ENCODE measurements at places on chromosomes 1 and 21.

GRCh38 chr1:43123031-43123430, 49.1 kb downstream of the EBNA1BP2 start:
- no peaks in the 10 kb centered on the region for H3K36me3 ChIP-seq
- H3K4me3 ChIP-seq = no peak overlapping the region
- H3K27ac ChIP-seq = no peak overlapping the region
- H3K4me1 ChIP-seq = no peaks in the 10 kb centered on the region
- peaks cover 59% of the 10 kb centered on the region for H3K27me3 ChIP-seq

DNA sequence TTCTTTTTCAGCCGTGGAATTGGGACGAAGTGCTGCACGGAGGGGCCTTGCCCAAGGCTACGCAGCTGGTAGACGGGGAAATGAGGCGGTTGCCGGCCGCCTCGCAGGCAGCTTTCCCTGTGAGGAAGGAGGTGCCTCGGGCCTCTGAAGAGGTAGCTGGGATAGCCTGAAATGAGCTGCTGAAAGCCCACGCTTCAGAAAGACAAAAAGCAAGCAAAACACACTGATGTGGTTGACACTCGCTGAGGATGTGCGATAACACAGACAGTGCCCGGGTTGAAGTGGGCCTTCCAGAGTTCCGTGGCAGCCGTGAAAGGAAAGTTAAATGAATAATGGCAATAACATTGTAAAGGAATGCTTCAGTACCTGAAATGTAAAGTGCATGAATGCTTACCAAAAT, 47.2 kb downstream of the S1PR1 start:
- no peaks in the 10 kb centered on the region for H3K27me3 ChIP-seq
- H3K36me3 ChIP-seq = peaks cover 10% of the 10 kb centered on the region
- DNase-seq = peak; percentile 42
- peaks cover 88% of the 10 kb centered on the region for H3K4me1 ChIP-seq
- H3K4me3 ChIP-seq = peak overlapping the region; percentile 67

- DNase-seq = no peak
- H3K27ac ChIP-seq = no peak overlapping the region
Observed at GRCh38 chr1:209651138-209651587, 1.1 kb downstream of the LAMB3 start.

DNA sequence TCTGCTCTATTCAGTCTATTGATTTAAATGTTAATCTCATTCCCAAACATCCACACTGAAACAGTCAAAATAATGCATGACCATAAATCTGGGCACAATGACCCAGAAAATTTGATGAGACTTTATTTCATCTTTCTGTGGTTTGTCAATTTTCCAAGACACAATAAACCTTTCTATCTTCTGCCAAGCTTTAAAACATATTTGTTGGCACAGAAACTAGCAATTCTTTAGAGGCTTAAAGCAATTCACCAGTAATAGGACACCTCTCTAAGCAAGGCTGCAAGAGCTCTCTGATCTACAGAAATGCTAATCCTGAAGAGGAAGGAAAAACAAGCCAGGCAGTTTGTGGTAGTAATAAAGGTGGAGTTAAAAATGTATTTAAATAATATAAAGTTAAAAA, 113.7 kb downstream of the FCRL5 start:
- H3K4me3 ChIP-seq = no peak overlapping the region
- no peaks in the 10 kb centered on the region for H3K36me3 ChIP-seq
- no peak for DNase-seq
- H3K4me1 ChIP-seq = no peaks in the 10 kb centered on the region
- peaks cover 19% of the 10 kb centered on the region for H3K27me3 ChIP-seq
- H3K27ac ChIP-seq = no peak overlapping the region

DNA sequence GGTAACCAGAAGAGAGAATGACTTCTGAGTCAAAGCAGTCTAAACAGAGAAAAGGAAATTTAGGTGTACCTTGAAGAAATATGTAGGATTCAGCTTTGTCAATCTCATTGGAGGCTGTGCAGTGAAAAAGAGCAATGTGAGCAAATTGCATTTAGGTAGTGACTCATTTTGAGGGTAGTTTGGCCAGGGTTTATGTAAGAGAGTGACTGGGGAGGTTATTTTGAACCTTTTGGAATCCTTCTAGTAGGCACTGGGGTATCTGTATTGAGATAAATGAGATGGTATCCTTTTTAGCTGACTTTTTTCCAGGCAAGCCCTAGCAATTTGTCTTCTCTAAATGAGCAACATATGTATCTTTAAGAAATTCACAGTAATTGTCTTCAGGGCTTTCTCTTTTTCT, 95.9 kb downstream of the DISP1 start:
- H3K27me3 ChIP-seq = no peaks in the 10 kb centered on the region
- H3K4me1 ChIP-seq = no peaks in the 10 kb centered on the region
- no peak for DNase-seq
- no peaks in the 10 kb centered on the region for H3K36me3 ChIP-seq

- H3K27me3 ChIP-seq = no peaks in the 10 kb centered on the region
- H3K4me3 ChIP-seq = no peak overlapping the region
- no peak for DNase-seq
- no peaks in the 10 kb centered on the region for H3K4me1 ChIP-seq
Observed at GRCh38 chr1:78464449-78464891, 26.3 kb upstream of the PTGFR start.

GRCh38 chr1:20699558-20699957, 18.2 kb downstream of the KIF17 start:
- H3K27me3 ChIP-seq = no peaks in the 10 kb centered on the region
- no peak for DNase-seq
- no peak overlapping the region for H3K4me3 ChIP-seq
- peaks cover 9% of the 10 kb centered on the region for H3K4me1 ChIP-seq
- H3K27ac ChIP-seq = no peak overlapping the region

DNA sequence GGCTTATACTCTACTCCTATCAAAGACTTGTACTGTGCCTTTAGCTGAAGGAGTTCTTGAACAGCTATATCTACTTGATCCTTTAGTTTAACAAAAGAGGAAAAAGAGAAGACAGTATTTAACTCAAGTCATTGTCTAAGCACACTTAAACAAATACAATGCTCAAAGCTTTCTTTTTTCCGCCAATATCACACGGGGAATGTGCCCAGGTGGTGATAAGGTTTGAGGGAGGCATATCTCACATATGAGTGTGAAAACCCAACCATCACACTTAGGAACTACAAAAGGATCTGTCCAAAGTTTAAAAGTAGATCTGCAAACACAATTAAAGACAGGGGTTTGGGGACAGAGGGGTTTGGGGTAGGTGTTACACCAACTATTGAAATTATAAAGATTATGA, 59.0 kb upstream of the SLC30A10 start:
- no peaks in the 10 kb centered on the region for H3K27me3 ChIP-seq
- H3K36me3 ChIP-seq = peaks cover 49% of the 10 kb centered on the region
- no peak overlapping the region for H3K4me3 ChIP-seq

- H3K27me3 ChIP-seq = no peaks in the 10 kb centered on the region
- no peak overlapping the region for H3K4me3 ChIP-seq
- no peak for DNase-seq
- H3K36me3 ChIP-seq = no peaks in the 10 kb centered on the region
- H3K4me1 ChIP-seq = no peaks in the 10 kb centered on the region
Observed at GRCh38 chr1:245842106-245842505, 665.0 kb downstream of the SMYD3 start.

DNA sequence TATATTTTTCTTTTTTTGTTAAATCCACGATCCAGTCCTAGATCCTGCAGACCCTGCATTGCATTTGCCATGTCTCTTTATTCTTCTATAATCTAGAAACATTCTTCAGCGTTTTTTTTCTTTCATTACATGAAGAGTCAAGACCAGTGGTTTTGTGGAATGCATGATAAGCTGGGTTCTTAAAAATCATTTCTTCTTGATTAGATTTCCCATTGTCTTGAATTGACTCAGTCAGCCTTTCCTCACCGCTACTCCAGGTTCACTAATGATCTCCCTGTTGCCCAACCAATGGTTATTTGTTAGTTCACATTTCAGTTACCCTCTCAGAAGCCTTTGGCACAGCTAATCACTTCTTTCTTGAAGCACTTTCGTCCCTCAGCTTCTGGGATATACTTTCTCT, 25.2 kb downstream of the CHD1L start:
- H3K36me3 ChIP-seq = peaks cover 46% of the 10 kb centered on the region
- H3K4me3 ChIP-seq = no peak overlapping the region
- no peaks in the 10 kb centered on the region for H3K4me1 ChIP-seq
- DNase-seq = no peak

- DNase-seq = no peak
- no peaks in the 10 kb centered on the region for H3K4me1 ChIP-seq
- no peaks in the 10 kb centered on the region for H3K36me3 ChIP-seq
Observed at GRCh38 chr1:87176087-87176486, 152.6 kb upstream of the LMO4 start.

DNA sequence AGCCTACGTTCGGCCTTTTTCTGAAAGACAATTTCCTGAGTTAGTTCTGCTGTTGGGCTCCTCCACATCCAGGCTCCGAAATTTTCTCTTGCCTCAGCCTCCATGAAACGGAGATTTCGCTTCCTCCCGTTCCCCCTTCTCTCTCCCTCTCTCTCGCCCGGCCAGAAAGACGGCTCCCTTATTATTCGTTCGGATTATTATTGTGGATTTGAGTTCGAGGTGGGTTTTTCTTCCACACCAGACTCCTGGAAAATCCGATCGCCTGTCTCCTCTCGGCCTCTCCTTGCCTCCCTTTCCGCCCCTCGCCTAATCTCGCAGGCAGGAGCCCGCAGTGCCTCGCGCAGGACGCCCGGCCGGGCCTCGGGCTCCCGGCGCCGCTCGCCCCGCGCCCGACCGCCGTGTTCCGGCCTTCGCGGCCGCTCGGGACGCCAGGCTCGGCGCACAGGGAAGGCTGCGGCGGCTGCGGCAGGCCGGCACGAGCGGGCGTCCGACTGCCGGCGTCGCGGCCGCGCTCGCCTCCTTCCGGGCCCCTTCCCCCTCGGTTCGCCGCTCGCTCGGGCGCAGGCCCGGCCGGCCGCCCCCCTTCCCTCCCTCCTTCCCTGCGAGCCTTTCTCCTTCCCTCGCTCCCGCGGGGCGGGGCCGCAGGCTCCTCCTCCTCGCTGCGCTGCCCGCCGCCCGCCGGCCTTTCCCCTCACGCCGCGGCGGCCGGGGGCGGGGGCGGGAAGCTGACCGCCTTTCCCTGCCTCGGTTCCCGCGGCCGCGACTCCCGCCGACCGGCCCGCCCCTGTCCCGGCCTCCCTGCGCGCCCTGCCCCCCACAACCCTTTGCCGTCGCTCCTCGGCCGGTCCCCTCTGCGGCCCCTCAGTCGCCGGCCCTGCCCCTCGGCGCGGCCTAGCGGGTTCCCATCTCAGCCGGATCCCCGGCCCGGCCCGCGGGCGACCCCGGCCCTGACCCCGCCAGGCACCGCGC, at the start of gene ARHGEF11:
Gene ARHGEF11 (minus strand): TSS at position 493 of the 969 bp plus-strand sequence. CDS start 1,412 bp downstream, outside the sequence.
- DNase-seq = no peak
- H3K36me3 ChIP-seq = no peaks in the 10 kb centered on the region
- H3K27me3 ChIP-seq = peaks cover 82% of the 10 kb centered on the region
- peaks cover 7% of the 10 kb centered on the region for H3K4me1 ChIP-seq
- no peak within 1 kb of the TSS for H3K27ac ChIP-seq

- no peak overlapping the region for H3K27ac ChIP-seq
- no peak for DNase-seq
- no peaks in the 10 kb centered on the region for H3K4me1 ChIP-seq
- H3K4me3 ChIP-seq = no peak overlapping the region
Observed at GRCh38 chr1:164937291-164937690, 378.3 kb downstream of the PBX1 start.

DNA sequence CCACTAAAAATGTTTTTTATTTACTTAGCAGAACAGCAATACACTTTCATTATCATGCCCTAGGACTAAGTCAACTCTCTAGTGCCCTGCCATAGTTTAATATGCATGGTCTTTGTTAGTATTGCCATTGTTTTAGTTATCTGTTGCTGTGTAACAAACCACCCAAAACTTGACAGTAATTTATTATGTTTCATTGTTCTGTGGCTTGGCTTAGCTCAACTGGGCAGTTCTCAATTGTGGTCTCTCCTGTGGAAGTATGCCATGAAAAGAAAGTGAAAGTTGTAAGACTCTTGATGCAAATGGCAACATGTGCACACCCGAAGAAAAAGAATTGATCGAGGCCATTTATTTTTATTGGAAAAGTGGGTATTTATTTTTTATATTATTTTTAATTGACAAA, 206.3 kb upstream of the KCTD3 start:
- H3K4me3 ChIP-seq = no peak overlapping the region
- no peak overlapping the region for H3K27ac ChIP-seq
- H3K4me1 ChIP-seq = no peaks in the 10 kb centered on the region

DNA sequence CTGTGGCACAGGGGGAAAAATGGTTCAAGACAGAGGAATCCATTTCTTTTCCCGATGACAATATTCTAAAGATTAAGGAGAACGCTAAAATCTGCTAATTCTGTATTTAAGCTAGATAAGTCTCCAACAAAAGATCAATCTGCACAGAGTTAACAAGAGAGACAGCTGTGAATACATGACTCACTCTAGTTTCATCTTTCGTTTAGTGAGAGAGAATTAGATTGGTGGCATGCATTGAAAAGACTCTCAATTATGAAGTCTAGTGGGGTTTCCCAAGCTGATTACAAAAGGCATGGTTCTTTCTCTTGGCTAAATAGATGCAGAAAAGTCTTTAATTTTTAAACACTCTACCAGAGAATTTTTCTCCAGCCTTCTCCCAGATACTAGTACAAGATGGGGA, 34.4 kb downstream of the CAPN9 start:
- H3K36me3 ChIP-seq = no peaks in the 10 kb centered on the region
- H3K27me3 ChIP-seq = no peaks in the 10 kb centered on the region
- no peak overlapping the region for H3K4me3 ChIP-seq
- DNase-seq = no peak
- no peak overlapping the region for H3K27ac ChIP-seq

DNA sequence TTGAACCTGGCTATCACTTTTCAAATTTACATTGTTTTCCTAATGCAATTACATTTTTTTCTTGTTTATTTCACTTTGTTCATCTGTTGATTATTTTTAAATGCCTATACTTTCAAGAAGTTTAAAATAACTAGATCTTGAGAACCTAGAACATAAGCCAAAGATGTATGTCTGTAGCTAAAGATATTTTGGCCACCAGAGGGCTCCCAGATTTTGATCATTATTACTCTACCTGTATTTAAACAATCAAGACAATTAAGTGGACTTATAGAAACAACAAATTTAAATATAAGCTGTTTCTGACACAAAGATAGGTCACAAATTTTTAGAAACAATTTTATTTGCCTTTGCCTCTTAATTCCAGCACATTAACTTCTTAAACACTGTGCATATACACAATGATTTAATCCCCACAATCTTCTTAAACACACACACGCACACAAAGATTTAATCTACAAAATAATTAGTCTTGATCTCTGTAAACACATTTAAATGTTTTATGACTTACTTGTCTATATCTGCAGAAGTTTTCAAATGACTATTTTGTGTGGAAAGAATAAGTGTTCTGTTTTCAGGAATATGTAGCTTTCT, 380.0 kb downstream of the DSCAM start:
- H3K4me3 ChIP-seq = no peak overlapping the region
- no peaks in the 10 kb centered on the region for H3K27me3 ChIP-seq
- H3K36me3 ChIP-seq = no peaks in the 10 kb centered on the region
- DNase-seq = no peak

All from effector memory CD8-positive, alpha-beta T cell (primary cell).